ENCODE measurements at places on chromosomes 6 and 20.

- no peak for DNase-seq
Measured at GRCh38 chr6:7745942-7746341, 20.0 kb downstream of the BMP6 start.

- DNase-seq = no peak
Measured at GRCh38 chr20:59421089-59421488, 120.7 kb downstream of the EDN3 start.

- no peak for DNase-seq
Measured at GRCh38 chr20:41903586-41903985, 285.4 kb upstream of the CHD6 start.

GRCh38 chr20:34088305-34089174, 23.5 kb downstream of the EIF2S2 start:
- no peak for DNase-seq

- no peak for DNase-seq
Measured at GRCh38 chr6:87420360-87420759, 12.6 kb downstream of the CFAP206 start.

DNA sequence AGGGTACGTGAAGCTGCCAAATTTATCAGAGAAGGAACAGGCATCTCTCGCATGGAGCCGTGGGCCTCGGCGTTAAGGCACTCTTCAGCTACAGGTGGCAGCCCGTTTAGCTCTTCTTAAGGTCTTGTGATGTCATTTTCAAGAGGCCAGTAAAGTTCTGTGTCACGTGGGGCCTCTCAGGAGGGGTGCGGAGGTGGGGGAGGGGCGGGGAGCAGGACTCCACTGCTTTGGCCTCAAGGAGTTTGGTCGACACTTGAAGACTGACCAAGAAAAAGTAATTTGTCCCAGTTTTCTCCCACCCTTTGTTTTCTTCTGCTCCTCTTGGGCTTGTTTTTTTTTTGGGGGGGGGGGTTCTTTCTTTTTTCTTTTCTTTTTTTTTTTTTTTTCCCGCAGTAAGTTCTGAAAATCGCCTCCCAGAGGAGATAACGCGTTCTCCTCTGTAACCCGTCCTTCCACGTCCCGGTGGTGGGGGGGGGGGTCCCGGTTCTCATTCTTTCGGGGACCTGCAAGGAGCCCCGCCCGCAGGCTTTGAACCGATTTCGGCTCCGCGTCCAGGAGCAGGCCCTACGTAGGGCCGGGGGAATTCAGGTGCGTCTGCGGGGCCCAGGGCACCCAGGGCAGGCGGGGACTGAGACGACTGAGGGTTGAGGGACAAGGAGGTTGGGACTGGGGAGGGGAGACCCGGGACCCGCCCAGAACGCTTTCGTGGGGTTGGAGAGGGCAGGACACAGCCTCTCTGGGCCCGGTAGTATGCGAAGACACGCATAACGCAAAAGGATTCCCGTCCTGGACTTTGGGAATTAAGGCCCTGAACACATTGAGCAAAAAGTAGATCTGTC, 26.0 kb downstream of the GPX6 start:
- peak; percentile 95 for DNase-seq

DNA sequence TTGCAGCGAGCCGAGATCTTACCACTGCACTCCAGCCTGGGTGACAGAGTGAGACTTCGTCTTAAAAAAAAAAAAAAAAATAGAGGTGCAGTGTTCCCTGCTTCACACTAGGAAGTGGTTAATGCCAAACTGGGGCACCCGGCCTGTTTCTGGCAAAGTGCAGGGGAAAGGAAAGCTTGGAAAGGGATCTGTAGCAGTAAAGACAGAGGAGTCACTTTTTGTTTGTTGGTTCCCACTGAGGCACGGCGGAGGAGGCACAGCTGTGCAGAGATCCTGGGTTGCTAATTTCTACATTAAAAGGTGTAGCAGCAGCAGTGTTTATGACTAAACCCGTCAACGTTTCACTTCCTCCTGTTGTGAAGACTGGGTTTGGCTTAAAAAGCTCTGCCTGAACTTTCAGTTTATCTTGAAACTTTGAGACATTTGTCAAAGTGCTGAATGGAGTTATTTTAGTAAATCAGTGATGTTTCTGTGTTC, 125.6 kb downstream of the CARMIL1 start:
- DNase-seq = no peak

DNA sequence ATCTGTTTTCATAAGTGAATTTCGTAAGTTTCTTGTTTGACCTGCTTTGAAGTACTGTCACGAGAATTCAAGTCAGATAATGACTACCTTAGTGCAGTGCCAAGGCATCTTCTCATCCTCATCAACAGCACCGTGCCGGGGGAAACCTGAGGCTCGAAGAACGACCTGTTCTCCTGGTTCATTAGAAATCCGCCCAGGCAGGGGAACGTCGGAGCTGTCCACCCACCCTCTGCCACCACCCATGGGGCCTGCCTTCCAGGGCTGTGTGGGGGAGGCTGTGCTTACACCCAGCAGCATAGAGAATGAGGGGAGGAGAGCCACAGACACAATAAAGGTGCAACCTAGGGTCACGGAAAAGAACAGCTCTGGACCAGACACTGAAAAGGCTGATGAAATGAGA, 101.6 kb downstream of the RAMACL start:
- DNase-seq = no peak

DNA sequence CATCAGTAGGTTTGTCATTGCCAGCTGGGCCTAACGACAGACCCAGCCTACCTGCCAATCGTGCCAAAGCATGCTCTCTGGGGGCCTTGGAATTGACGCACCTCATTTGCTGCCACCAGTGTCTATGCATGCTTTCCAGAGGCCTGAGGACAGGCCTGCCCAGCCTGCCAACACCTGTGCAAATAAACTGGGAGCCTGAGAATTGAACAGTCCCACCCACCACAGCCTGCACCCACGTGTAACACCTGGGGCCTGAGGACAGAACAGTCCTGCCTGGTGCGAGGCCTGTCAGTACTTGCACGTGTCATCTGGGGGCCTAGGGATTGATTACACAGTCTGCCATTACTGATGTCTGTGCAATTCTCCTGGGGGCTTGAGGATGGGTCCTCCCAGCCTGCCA, 6.2 kb upstream of the RNF217 start:
- no peak for DNase-seq

DNA sequence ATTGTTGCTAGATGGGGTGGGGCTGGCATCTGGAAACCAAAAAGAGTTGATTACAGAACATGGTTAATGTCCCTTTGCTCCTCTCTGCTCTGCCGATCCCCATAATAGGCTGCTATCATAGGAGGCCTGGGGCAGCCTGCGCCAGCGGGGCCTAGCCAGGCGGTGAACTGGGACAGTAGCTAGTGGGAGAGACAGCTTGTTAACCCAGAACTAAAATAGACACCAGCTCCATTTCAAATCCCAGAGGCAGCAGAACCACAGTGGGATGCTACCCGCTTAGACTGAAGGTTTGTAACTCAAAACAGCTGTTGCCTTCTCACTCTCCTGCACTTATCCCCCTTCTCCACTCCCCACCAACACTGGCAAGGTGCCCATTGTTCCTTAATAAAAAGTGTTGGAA, 98.5 kb downstream of the SSR1 start:
- no peak for DNase-seq

GRCh38 chr6:19399406-19399805, 437.8 kb upstream of the ID4 start:
- no peak for DNase-seq

GRCh38 chr20:53434662-53435061, 159.0 kb downstream of the ZNF217 start:
- no peak for DNase-seq

GRCh38 chr6:34242252-34243130, 5.8 kb downstream of the HMGA1 start:
- no peak for DNase-seq

DNA sequence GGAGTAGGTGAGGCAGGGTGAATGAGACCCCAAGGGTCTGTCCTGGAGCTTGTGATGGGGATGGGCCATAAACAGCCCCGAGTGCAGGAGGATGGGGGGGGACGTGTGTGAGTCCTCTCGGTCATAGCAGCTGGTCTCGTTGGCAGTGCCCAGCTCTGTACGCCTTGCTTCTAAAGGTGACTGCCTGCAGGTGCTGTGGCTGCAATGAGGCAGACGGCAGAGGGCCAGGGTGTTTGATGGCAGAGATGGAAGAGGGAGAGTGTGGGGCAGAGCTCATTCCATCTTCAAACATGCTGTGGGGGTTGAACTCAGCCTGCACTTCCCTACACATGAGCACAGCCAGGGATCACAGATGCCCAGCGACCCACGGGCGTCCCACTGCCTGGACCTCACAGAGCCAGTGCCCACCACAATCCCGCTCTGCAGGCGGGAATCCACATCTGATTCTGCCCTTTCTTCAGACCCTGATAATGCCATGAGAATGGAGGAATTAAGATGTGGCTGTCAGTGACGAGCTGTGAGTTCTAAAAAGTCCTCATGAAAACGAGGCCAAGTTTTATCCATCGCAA, 123.3 kb upstream of the CDH4 start:
- no peak for DNase-seq

- no peak for DNase-seq
Measured at GRCh38 chr6:87794922-87795885, 93.2 kb upstream of the AKIRIN2 start.

DNA sequence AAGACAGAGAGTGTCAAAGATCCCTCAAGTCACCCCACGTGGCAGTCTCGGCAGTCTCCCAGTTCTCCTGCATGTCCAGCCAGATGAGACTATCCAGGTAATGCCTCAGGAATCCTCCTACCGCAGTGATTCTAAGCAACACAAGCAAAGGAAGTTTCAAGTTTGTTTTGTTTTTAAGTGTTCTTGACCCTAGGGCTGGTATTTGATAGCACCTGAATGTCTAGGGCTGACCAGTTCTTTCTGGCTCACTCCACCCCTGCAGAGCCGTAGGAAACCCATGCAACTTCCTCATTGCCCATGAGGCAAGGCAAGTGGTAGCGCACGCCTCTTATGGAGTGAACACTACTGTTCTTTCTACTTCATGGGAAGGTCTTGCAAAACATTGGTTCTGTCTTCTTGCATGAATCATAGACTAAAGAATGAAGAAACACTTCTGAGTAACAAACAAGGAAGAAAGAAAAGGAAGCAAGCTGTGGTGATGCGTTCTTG, 24.8 kb upstream of the FOXQ1 start:
- DNase-seq = peak; percentile 98

DNA sequence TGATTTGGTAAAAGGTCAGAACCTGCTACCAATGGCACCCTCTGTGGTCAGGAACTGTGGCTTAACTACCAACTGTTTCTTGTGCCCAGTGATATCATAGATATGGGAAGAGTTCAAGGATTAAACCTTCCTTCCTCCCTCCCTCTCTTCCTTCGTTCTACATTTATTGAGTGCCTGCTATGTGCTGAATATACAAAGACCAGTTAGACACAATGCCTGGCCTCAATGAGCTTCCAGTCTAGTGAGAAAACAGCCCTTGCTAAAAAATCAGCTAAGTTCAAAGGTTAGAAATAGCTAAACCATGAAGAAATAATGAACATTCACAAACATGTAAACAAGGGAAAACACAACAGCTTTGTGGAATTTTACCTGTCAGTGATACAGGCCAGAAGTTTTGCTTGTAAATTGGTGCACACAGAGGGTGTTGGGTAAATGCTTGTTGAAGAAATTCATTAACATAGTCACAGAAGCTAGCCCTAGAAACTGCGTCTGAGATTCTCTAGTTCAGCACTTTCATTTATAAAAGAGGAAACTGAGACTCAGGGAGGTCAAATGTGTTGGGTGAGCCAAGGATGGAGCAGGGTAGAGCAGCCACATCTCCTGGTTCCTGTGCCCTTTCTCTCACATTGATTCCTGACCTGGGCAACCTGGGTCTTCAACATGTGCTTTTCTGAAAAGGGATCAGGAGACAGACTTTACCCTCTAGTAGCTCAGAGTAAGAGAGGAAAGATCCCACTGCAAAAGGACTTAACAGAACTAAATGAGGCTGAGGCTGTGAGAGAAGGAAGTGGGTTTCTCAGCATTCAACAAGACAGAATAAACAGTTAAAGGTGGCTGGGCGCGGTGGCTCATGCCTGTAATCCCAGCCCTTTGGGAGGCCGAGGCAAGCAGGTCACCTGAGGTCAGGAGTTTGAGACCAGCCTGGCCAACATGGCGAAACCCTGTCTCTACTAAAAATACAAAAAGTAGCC, 14.4 kb upstream of the FOXO3 start:
- peak; percentile 34 for DNase-seq

GRCh38 chr6:84651583-84651982, 112.8 kb downstream of the TBX18 start:
- DNase-seq = no peak

- peak; percentile 79 for DNase-seq
Measured at GRCh38 chr6:2353412-2354137, 108.2 kb upstream of the GMDS start.

GRCh38 chr20:56826705-56827665, 197.9 kb downstream of the TFAP2C start:
- DNase-seq = peak; percentile 97

DNA sequence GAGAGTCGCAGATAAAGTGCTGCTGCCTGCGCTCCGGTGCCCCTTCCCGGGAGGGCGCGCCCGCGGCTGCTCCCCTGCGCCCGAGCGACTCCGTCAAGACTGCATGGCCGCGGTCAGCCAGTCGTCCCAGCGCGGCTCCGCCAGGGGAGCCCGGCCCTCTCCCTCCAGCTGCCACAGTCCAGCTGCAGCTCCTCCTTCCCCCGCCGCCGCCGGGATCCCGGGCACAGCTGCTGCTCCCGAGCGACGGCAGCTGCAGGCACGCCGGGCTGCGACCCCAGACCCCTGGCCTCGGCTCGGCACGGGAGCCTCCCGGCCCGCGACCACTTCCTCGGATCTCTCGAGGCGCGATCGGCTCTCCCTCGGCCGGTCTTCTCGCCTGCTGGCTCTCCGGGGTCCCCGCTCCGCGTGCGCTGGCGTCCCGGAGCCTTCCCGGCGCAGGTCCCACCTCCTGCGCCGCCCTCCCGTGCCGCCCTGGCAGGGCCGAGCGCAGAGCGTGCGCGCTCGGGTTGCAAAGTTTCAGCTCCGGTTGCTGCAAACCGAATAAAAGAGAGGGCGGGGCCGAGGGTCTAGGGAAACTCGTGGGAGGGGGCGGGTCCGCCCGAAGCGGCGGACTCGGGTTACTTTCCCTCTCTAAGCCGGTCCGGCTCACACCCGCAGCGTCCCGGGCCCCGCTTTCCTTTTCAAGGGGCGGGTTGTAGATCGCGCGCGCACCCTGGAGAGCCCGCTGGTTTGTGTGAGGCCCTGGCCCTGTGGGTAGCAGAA, at the start of gene CNKSR3:
TSS of gene CNKSR3 (minus strand) at position 542 of the 762 bp plus-strand sequence. CDS start 571 bp downstream, outside the sequence.
- DNase-seq = peak; percentile 77

DNA sequence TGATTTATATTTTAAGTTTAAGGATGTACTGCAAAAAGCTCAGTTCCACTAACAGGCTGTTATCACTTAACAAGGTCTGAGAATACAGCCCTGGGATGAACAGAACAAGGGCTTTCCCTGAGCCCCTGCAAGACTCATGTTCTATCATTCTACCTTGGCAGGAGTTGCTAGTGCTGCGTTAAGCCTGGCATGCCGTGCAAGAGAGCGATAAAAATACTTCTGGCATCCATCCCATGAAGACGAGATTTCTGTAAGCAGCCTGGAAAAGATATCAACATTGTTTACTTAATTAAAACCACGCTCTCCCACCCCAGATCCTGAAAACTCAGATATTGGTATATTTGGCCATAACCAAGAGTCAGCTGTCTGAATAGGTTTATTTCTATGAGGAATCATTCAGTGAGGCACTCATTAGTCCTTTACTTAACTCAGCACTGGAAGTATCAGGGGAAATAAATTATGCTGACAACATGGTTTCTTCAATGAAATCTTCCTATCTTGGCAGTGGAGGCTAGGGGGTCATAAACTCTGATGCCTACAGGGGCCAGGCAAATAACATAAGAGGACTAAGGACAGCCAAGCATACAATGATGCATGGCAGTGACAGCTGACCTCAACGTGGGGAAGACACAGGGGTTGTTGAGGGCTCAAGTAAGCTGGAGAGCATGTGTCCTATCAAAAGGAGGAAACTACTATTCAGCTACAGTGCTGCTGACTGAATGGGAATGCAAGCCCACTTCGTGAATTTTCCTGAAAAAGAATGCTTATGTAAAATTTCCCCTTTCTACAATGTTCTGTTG, 37.6 kb upstream of the LYRM2 start:
- DNase-seq = no peak

All from NB4 (cell line).